Dermis blood vessel endothelial cell (primary cell): ENCODE measurements at places on chromosomes 2 and 18.

DNA sequence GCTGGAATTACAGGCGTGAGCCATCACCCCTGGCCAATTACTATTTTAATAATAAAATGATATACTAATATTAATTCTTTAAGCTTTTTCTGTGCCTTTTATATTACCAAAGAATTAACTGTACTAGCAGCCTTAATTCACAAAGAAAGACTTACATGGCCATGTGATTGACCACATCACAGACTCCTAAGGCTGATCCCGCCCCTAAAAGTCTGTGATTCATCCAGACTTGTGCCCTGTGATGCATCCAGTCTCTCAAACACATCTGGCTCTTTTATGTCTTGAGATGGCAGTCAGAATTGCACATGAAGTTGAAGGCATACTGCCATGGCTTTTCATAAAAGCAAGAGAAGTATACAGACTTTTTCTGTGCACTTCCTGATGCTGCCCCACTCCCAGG is 91.7 kb downstream of the DTNA start:
- DNase-seq, result no peak

- DNase-seq, result no peak
Measured at GRCh38 chr2:33489835-33490431, 13.5 kb downstream of the RASGRP3 start.

DNA sequence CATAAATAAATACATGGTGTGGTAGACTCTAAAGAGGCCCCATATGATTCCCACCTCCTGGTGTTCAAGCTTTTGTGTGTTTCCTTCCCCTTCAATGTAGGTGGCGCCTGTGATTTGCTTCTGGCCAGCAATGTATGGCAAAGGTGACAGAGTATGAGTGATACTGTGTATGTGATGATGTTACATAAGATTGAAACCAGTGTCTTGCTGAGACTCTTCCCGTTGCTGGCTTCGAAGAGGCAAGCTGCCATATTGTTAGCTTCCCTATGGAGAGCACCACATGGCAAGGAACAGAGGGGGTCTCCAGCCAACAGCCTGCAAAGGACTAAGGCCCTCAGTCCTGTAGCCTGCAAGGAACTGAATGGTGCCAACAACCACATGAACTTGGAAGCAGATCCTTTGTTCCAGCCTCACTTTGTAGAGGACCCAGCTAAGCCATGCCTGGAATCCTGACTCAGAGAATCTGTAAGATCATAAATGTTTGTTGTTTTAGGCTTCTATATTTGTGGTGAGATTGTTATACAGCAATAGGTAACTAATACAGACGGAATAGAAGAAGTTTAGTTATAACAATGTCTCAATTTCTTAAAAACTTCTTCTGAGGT is 1.7 kb upstream of the SMAD4 start:
- no peak for DNase-seq

DNA sequence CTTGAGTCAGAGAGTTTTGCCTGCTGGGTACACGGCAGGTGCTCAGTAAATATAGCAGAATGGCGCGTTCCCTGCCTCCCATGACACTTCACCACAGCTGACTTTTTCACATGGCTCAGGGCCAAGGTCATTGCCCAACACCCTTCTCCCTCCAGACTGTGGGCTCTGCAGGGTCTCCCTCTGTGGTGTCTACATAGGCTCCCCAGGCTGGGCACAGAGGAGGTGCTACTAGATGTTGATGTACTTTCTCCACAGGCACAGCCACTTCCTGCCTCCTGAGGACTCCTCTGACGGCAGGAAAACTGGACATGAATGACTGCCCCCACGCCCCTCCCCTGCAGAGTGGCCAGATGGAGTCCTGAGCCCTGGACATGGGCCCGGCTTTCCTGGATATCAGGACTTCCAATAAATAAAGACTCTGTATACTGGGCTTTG is 4.2 kb downstream of the CHCHD5 start:
- DNase-seq, result peak; percentile 71

- DNase-seq, result no peak
Measured at GRCh38 chr2:180728928-180729559, 251.4 kb upstream of the UBE2E3 start.

DNA sequence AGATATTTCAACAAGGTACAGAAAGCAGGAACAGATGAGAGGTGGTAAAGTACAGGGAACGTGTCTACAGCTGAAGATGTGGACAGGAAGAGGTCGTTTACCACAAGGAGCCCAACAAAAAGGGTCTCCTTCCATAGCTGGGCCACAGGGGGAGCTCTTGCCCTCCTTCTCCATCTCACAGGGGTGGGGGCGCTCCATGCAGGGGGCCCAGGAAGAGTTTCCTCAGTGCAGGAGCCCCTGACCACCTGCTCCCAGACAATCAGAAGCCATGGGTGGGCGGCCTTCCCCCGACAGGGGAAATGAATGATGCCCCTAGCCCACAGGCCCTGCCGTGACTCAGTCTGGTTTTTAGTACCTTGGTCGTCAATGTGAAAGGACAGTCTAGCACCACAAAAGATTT is 163.6 kb upstream of the ZNF516 start:
- no peak for DNase-seq

DNA sequence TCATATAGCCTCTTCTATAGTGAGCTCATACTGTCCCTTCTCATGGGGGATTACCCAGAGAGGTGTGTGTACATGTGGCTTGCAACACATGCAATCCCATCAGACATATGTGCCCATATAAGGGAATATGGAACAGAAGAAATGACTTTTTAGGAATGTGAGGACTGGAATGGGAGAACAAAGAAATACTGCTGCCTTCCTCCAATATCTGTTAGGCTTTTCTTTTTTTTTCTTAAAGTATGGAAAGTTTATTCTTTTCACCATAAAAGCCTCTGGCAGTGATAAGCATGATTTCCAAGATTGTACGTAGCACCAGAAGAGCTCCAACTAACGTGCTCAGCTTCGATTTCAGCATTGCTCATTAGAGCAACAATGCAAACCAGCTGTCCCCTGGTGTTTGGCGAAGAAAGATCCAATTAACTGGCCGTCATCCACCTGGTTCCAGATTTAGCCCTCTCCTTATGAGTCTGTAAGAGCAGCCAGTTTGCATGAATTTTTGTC is 113.6 kb downstream of the ADCYAP1 start:
- DNase-seq, result no peak

DNA sequence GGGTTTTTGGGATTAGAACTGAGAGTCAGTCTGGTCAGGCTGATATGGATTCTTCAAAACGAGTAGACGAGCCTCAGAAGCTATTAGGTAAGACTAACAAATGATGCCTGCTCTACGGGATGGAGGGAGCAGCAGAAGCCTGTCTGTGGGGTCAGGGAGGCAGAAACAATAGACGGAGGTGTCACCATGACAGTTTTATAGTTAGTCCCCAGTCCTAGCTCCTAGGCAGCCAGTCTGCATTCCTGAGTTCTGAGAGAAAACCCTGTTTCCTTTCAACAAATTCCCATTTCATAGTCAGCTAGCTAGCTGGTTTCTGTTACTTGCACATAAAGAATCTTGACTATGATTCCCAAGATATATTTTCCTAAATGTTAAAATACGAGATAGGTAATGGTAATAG is 542.1 kb downstream of the PID1 start:
- no peak for DNase-seq

DNA sequence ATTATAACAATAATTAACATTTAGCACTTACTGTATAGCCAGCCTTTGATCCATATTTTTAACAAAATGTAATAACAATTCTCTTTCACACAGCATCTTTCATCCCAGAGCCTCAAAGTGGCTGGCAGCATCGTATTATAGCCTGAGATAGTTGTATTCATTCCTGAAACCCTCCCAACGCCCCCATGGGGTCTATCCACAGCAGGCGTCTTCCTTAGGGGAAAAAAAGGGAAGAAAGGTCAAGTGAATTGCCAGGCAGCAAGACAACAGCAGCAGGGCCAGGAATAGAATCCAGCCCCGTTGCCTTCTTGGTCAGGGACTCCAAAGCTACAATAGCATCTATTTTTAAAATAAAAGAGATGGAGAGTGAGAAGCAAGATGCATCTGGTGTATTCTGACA is 424.4 kb upstream of the ID2 start:
- no peak for DNase-seq

DNA sequence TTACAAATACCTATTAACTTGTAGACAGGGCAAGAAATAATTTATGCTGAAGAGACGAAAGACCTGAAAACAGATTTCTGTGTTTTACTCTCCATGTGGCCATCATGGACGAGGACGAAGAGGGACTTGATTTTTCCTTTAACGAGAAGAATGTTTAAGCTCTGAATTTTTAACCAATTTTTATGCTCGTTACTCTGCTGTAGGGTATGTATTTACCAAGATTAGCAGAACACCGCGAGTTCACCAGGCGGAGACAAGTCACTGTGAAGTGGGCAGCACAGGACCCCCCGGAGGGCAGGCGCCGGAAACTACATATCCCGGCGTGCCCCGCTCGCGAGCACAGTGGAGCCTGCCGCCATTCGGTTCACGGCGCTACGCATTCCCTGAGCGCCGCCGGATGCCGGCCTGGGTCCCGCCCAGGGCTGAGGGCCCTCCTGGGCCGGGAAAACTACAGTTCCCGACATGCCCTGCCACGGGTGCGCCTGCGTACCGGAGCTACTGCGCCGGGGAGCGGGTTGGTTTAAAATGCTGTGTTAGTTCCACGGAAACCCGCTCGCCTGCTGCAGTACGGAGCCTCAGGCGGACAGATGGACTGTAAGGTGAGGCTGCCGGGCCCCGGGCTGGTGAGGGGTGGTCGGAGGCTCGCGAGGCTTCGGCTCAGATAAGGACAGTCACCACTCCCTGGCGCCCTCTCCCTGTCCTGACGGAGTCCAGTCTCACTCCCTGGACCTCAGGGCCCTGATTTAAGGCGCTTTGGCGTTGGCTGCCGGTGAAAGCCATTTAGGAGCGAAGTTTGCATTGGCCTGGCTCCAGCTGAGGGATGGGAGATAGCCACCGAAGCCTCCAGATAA is at the start of gene CCDC150:
Gene CCDC150 (plus strand): TSS at position 536 of the 851 bp plus-strand sequence. CDS start 52 bp downstream, at position 588.
- DNase-seq, result peak; percentile 96

- no peak for DNase-seq
Measured at GRCh38 chr18:6976935-6977334, 140.7 kb downstream of the LAMA1 start.

DNA sequence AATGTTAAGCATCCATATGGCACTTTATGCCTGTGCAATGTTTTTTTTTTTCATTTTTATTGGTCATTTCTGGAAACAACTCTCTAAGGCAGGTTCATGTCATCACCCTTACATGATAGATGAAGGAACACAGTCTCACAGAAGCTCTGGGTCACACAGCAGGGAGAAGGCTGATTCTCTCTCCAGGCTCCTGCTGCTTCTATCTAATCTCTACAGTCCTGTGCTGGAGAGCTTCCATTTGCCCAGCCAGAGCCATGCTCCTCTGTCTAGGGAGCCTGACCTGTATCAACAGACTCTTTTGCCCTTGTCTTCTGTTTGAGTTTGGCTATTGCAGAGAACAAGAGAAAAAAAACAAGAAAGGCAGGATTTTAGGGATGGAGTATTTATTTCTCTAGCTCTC is 584.8 kb downstream of the MBD2 start:
- no peak for DNase-seq

DNA sequence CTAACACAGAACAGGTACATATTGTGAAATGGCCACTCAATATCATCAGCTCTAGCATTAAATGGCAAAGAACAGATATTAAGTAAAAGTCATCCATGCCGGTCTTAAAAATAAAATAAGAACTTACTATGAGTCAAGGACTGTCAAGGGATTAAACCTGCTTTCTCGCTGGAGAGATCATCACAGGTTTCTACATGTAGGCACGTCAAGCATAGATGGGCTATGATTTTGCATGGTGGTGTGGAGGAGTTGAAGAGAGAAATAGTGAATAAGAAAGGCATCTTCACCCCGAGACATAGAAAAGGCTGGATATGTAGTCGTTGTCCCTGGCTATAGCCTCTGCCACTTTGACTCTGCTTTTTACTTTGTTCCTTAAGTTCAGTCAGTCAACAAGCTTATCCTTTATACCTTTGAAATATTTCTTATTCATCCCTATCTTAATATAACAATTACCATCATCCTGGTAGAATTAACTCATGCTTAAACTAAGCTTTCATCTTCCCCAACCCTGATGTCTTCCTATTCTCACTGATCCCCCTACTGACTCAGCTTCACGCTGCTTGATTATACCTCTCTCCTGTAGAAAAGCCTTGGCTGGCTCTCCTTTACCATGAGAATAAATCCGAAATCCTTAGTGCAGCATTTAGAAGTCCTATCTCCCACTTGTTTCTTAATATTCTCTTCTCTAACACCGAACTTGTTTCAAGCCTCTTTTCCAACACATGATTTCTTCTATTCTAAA is 42.5 kb downstream of the DSC3 start:
- DNase-seq, result no peak

DNA sequence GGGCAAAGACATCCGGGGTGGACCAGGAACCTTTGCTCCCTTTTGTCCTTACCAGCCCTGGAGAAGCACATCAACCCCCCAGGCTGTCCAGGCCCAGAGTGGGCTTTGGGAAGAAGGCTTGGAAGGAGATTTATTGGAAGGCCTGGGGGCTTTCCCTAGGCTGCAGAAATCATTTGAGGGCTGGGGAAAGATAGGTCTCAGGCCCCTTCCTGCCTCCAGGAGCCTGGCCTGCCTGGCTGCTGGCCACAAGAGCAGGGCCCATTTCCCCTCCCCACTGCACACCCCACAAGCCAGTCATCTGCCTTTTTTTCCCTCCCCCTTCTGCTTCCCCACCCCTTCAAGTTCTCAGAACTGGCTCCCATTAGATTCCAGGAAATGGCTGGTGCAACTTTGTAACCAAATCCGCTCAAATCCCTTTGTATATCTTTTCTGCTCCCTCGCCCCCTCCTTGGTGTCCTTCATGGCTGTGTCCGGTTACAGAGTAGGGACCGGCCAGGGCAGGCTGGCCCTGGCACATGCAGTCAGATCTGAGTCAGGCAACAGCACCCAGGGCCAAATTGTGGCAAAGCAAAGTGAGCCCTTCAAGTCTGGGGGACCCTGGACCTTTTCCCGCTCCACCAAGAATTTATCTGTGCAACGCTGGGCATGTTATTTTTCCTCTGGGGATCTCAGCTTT is 20.8 kb upstream of the TNP1 start:
- DNase-seq, result no peak

DNA sequence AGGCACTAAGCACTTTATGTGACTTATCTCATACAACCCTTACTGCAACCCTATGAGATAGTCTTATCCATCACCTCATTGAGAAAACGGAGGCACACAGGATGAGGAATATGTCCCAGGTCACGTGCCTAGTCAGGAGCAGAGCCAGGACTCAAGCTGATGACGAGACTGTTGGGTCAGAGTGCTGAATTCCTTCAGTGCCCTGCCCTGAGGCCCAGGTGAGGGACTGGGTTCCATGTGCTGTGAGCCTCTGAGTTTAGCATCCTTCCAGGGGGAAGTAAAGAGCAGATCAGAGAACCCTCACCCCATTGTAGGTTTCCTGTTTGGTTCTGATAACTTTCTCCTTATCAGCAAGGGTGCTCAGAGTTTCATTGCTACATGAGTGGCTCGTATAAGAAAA is 11.7 kb upstream of the EDAR start:
- no peak for DNase-seq

DNA sequence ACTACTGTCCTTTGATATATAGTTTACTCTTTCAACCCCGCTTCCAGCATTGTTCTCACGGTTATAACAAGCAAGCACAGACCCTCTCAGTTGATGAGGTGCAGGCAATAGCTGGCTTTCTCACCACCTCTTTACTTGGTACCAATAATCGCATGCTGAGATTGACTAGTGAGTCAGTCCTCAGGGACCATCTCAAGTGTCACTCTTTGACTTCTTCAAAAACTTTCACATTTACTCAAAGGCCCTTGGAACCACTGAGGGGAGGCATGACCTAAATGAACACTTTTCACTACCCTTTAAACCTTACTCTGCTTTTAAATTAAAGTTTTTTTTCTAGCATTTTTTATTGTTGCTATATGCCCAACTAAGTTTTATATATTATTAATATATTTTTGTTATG is 101.8 kb downstream of the DAW1 start:
- DNase-seq, result no peak

GRCh38 chr2:240247868-240248720 is 107.6 kb upstream of the OTOS start:
- no peak for DNase-seq
